Stimulated activated CD4-positive, alpha-beta T cell treated with anti-CD3 and anti-CD28 coated beads, Interleukin-12 subunit alpha, Interleukin-12 subunit beta, amount 100 ng/mL, for 48 hours (primary cell): ENCODE measurements at places on chromosomes 5 and 9.

- DNase-seq, result peak; percentile 18
Measured at GRCh38 chr5:159341906-159342310, 11.6 kb upstream of the IL12B start.

GRCh38 chr9:35996358-35996970 lies 38.5 kb upstream of the OR2S2 start:
- no peak for DNase-seq

- no peak for DNase-seq
Measured at GRCh38 chr9:117156144-117156688, 258.6 kb downstream of the ASTN2 start.

GRCh38 chr5:143145243-143146160 lies 258.0 kb downstream of the NR3C1 start:
- DNase-seq, result no peak

DNA sequence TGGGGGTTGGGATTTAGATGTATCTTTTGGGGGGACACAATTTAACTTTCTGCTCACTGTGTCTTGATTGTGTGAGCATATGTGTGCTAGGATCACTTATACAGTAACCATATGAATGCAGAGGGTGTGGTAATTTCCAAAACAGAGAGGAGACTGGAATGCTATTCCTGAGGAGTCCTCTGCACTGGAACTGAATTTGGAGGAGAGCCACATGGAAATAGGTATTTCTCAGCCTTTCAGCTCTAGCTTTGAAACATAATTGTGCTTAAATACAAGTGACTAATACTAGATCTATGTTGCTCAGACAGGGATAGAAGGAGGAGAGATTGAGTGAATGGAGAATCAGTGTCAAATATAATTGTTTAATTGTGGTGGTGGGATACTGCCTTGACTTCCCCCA lies 45.5 kb downstream of the FOCAD start:
- DNase-seq, result no peak

DNA sequence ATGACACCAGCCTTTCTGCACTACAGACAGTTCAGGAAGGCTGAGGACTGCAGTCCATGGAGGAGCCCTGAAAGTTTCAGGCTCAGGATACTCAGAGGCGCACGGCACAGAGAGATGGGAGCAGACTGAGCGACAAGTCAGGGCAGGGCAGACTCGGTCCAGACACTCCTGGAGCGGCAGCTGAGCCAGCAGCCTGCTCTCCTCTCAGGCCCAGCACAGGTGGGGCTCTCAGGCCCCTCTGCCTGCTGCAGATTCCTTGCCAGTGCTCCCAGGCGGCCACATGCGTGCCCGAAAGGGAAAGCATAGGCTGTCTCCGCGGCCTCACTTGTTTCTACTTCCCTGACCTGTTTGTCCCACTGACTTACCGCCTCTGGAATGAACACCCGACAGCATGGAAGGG lies 228.3 kb downstream of the IRX2 start:
- DNase-seq, result no peak

- no peak for DNase-seq
Measured at GRCh38 chr9:17906176-17906840, 327.4 kb downstream of the SH3GL2 start.

DNA sequence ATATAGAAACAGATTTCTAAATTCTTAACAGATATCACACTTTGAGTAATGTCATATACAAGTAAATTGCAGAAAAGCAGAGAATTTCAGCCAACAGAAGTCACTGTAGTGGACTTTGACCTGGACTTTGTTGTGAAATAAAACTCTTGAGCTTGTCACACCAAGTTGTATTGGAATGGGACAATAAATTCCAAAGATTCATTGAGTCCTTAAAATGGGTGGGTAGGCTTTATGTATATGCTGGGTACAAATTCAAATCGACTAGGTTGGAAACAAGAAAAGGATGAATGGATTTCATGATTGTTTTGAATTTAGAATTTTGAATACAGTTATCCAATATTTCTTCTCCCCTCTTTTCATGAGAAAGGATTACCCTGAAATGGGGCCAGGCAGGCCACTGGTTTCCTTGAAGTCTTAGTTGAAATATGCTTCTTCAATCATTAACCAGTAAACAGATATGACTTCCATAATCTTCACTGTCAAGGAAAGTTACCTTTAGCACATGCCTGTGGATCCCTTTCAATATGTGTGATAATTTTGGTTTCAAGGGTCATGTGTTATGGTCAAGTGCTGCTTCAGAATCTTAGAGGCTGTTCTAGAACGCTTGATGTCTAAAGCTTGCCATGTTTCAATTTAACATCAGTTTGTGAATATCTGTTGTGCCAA lies 25.7 kb downstream of the PIP5K1B start:
- DNase-seq, result no peak

- no peak for DNase-seq
Measured at GRCh38 chr5:5658226-5658625, 235.7 kb downstream of the ICE1 start.

GRCh38 chr5:122291000-122291901 lies 20.8 kb upstream of the SNCAIP start:
- DNase-seq, result no peak

DNA sequence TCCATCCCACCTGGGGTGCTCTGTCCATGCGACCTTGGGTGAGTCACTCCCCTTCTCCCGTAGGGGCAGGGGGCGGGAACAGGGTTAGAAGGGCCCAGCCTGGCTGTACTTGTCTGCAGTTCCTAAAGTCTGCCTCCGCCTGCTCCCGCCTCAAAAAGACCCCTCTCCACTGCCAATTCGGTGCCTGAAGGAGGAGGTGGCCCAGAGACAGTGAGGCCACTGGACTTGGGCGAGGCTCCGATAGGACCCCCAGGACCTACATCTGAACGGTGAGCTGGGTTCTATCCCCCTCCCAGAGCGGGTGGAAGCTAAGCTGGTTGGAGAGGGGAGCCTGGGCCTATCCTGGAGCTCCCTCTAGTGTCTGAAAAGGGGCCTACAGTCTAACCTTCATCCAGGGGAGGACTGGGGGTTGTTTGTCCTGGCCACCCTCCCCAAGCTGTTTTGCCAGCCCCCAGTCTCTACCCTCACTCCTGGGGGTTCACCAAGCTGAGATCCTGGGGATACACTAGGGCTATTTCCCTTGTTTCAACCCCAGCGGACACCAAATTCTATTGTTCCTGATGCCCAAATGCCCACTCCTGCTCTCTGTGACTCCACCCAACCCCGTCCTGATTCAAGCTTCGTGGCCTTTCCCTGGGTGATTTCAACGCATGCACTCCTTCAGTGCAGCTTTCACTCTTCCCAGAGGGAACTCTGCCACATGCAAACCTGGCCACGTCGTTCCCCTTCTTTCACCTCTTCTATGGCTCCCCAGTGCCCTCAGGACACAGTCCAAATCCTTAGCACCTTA lies 6.1 kb upstream of the CRB2 start:
- peak; percentile 84 for DNase-seq

DNA sequence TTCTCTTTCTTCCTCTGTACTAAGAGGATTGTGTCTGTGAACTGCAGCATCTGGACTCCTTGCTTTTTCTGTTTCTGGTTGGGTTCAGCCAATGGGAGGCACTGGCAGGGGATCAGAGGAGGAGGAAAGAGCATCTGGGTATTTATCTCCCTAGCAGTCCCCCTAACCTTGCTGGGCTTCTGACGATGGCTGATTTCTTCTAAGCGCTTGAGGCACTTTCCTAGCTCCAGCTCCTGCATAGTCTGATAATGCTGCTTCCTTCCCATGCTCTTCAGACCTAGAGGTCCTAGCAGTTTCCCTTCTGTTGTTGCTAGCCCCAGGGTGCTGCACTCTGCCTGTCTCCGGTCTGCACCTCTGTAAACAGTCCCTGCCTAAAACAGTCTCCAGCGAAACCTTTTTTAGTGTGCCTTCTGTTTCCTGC lies 225.1 kb downstream of the PDZD2 start:
- DNase-seq, result no peak

DNA sequence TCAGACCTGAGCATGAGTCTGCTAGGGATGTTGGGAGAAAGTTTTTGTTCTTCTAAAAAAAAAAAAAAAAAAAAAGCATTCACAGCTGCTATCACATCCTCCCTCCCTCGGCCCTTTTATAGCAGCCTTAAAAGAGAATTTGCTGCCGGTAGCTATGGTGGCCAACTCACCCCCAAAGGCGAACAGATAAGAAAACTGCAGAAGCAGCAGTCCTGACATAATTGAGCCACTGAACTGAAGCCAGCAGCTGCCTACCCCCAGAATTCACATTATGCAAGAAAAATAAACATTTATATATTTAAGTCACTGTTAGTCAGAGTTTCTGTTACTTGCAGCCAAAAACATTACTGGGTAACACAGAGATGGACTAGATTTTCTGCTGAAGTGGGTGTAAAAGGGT lies 124.3 kb upstream of the SMARCA2 start:
- DNase-seq, result no peak

- no peak for DNase-seq
Measured at GRCh38 chr9:134136118-134136995, 475 bp downstream of the WDR5 start.

GRCh38 chr5:59584858-59585846 lies 308.4 kb downstream of the PDE4D start:
- DNase-seq, result no peak

GRCh38 chr9:131474711-131475110 lies 28.0 kb upstream of the POMT1 start:
- DNase-seq, result no peak

DNA sequence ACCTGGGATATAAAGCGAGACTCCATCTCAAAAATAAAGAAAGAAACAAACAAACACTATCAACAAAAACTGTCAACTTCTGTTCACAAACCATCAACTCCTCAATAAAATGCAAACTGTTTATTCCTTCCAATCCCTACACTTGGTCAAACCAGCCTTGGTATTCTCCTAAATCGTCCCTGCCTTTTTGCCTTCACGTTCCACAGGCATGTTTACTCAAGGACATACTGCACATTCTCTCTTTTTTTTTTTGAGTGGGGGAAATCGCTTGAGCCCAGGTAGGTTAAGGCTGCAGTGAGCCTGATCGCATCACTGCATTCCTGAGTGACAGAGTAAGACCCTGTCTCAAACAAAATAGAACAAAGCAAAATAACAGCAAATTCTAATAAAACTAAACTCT lies 13.0 kb downstream of the UBAP2 start:
- DNase-seq, result no peak

DNA sequence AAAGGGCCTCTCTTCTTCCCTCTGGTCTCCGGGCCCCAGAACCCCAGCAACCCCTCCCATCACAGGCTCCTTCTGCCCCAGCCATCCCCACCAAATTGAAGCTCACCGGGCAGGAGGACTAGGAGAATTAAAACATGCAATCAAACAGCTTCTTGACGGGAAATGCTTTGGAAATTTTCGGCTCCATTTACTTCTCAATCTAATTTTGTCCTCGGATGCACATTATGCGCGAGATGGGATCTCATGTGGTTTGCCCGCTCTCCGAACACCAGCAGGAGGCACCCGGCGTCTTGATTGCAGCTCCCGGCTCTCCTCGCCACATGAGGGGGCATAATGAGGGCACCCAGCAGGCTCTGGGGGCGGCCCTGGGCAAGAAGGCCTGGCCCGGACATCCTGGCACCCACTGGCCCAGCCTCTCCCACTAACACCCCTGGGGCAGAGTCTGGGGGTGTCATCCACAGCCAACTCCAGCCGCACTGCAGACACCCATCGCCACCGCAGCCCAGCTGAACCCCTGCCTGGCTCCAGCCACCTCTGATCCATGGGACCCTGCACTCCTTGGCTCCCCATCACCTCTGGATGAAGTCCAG lies 135.5 kb downstream of the PAX5 start:
- DNase-seq, result no peak

GRCh38 chr5:154485850-154486426 lies 7.9 kb upstream of the HAND1 start:
- no peak for DNase-seq

DNA sequence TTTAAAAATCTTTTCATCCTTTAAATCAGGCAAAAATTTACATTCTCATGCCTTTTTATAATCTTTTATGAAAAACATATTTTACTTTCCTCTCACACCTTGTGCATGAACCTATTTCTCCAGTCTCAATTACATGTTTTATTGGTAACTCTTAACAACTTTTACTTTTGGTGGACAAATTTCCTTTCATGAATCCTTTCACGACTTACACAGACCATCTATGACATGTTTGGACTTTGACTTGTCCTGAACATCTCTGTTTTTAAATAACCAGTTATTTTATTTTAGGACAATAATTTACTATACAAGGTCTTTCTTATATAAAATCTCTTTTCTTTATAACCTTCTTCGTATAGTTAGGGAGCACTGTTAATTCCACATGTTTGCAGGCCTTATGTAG lies 26.5 kb upstream of the MTMR12 start:
- peak; percentile 21 for DNase-seq

- DNase-seq, result no peak
Measured at GRCh38 chr5:110899566-110900412, 161.0 kb downstream of the SLC25A46 start.

DNA sequence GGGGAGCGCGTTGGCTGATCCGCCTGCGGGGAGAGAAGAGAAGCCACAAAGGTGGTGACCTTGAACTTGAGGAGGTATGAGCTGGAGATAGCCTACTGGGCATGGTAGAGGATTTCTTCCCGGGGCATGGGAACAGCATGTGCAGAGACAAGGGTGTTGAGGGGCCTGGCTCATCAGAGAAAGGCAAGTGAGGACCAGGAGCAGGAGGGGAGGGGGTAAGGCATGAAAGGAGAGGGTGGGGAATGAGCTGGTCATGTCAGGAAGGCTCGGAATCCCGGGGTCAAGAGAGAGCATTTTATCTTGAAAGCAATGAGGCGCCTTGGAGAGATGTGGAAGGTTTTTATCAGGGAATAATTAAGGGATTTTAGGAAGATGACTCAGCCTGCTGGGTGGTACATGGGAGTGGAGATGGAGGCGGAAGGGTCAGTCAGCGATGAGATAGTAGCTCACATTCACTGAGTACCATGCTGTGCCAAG lies 121.1 kb downstream of the LHX2 start:
- DNase-seq, result no peak

- no peak for DNase-seq
Measured at GRCh38 chr9:136621019-136621733, 41.5 kb upstream of the EGFL7 start.

GRCh38 chr5:65938256-65938655 lies 11.9 kb downstream of the ERBIN start:
- no peak for DNase-seq

- no peak for DNase-seq
Measured at GRCh38 chr5:6804766-6805501, 91.7 kb downstream of the TENT4A start.

DNA sequence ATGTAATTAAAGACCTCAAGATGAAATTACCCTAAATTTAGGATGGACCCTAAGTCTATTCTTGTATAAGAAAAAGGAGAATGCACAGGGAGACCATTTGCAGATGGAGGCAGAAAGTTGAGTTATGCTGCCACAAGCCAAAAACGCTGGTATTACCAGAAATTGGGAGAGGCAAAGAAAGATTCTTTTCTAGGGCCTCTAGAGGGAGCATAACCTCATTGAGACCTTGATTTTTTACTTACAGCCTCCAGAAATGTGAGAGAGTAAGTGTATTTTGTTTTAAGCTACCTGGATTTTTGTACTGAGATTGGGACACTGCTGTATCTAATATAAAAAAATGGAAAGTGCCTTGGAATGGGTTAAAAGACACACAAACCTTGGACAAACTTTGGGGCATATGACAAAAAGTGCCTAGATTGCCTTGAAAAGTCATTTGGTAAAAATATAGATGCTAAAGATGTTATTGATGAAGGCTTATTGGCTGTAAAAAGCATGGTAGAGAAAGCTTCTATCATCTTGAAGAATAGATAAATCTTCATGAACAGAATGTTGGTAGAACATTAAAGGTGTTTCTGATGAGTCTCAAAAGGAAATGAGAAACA lies 174.7 kb upstream of the PRDM9 start:
- DNase-seq, result no peak
